ENCODE measurements at places on chromosomes 11 and 22.

- DNase-seq, result no peak
These were observed 112.1 kb upstream of the BDNF start for GRCh38 chr11:27812341-27812740.

DNA sequence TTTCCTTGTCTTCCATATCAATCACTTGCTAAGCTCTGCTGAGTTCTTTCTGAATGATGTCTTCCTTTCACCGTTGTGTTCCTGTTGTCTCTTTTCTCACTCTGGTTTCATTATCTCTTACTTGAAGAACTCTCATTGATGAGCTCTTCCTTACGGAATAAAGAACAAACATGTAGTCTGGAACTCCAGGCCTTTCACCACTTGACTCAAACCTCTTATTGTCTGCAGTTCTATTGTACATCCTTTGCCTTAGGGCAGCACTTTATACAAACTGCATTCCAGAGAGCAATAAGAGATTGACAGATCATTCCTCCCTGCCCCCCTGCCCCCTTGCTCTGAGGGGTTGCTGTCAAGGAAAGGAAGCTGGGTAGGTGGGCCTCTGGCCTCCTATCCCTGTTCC lies 517.4 kb downstream of the TMEM135 start:
- no peak for DNase-seq

DNA sequence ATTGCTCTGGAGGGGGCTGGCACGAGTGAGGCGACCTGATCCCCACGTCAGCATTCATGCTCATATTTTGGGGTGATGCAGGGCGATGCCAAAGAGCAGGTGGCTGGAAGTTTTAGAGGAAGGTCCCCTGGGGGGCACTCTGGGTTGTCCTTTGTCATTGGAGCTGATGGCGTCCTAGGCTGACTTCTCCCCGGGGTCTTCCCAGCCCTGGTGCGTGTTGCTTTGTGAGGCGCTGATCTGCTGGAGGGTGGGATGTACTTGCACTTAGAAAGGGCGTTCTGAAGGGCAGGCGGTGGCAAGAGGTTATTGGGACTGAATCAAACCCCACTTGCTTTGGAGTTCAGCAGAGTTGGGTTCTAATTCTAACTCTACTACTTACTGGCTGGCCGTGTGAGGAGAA lies 313.3 kb downstream of the NTM start:
- no peak for DNase-seq

DNA sequence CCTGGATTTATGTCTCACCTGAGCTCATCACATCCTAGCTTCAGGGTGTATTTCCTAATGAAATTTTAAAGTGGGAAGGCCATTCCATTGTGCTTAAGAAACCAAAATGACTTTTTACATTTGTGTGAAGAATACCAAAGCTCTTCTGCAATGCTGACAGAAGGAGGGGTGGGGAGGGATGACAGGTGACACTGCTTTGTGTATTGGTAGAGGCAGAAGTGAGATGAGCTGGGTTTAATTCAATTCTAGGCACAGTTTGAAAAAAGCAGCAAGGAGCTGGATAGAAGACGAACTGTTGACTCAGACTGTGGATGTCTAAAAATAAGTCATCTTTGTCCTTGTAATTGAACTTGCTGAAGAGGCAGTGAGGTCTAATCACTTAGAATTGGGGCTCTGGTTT lies 710.3 kb upstream of the KIRREL3 start:
- DNase-seq, result no peak

DNA sequence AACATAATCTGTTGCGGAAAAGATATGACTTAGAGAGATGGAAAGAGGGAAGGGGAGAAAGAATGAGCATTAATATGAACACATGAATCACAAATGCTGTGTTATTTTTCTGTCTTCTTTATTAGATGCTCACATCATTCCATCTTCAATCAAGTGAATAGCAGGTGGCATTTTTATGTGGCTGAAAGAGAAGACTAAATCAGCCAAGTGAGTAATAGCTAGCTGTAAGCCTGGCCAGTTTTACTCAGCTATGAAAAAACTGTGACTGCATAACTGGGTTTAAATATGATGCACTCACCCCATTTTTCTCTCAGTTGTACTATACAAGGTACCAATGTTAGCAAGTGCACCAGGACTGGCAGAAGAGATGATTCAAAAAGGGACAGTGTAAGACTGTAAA lies 571.1 kb downstream of the JRKL start:
- DNase-seq, result no peak

DNA sequence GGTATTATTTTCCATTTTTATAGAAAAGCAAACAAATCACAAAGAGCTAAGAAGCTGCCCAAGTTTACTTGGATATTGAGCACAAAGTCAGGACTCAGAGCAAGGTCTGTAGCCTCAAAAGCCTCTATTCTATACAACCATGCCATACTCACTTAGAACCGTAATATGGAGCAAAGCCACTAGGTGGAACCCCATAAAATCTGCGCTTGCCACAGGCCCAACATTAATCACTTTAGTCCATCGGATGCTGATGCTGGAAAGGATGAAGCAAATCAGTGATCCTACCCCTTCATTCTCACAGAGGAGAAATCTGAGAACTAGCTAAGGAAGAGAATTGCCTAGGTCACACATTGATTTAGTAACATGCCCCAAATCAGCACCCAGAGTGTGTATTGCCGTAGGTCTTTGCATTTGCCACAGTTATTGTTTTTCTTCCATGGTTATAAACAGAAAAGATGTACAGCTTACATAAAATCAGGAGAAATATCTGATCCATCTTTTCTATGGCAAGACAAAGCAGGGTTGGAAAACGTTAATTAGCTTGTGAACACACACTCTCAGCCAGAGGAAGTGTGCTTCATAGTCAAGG lies 56.7 kb upstream of the RAB38 start:
- no peak for DNase-seq

GRCh38 chr11:62622476-62623089 lies 797 bp upstream of the B3GAT3 start:
- no peak for DNase-seq

GRCh38 chr11:90629229-90629806 lies 406.5 kb upstream of the CHORDC1 start:
- DNase-seq, result no peak

- DNase-seq, result no peak
These were observed 1.4 kb downstream of the CCDC88B start for GRCh38 chr11:64341429-64341828.

DNA sequence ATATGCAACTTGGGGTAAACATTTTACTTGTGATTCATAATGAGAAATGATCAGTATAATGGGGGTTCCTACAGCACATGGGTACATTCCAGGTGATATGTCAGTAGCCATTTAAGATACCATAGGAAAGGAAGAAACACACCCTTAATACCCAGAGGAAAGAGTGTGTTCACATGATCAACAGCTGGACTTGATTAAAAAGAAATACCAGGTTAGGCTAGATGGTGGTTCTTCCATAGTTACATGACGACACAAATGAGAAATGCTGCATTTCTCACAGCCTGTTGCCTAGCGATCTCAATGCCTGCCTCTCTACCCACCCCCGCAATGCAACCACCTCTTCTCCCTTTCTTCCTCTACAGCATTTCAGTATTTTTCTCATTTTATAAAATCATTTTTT lies 96.8 kb downstream of the TTC28 start:
- no peak for DNase-seq

GRCh38 chr11:121656328-121657090 lies 203.7 kb upstream of the SORL1-AS1 start:
- DNase-seq, result no peak

- no peak for DNase-seq
These were observed 81.9 kb upstream of the CRTAM start for GRCh38 chr11:122756417-122756816.

- no peak for DNase-seq
These were observed 28.5 kb downstream of the RSPH14 start for GRCh38 chr22:23113067-23113846.

DNA sequence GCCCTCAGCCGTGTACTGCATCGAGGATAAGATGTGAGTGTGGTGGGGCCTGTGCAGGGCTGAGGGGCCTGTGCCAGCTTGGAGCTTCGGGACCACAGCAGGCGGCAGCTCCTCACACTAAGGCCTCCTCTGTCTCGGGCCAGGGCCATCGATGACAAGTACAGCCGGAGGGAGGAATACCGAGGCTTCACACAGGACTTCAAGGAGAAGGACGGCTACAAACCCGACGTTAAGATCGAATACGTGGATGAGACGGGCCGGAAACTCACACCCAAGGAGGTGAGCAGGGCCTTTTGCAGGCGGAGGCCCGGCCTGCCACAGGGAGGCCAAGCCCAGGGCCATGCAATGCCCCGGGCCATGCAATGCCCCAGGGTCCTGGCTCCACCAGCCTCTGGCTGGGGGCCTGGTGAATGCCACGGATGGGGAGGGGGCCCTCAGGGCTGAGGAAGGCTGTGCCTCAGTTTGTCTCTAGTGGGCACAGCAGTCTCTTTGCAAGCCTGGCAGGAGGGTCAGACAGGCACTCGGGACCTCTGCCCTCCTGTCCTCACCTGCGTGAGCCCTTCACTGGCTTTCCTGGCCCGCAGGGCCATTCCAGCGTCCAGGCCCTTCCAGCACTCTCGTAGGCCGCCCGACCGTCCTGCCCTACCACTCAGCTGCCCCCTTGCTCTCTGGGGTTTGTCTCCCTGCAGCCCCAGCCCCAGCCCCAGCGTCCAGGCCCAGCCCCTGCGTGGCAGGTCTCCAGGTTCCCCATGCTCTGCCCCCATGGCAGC lies 16.3 kb downstream of the SART1 start:
- DNase-seq, result no peak

DNA sequence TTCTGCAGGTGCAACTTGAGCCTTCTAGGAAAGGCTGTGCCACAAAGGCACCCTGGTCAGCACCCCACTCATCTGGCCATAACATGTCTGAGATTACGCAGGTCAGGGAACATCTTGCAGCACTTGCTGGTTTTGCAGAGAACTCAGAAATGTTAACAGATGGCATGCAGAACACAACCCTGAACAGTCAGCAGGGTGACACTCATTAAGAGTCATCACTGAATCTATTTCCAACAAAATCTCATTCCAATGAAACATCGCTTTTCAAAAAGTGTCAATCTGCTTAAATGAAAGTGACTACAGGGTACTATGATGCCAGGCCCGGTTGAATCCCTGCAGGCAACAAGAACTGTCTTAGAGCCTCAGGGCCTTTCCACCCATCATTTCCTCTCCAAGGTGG lies 369.8 kb upstream of the CCDC90B start:
- no peak for DNase-seq

DNA sequence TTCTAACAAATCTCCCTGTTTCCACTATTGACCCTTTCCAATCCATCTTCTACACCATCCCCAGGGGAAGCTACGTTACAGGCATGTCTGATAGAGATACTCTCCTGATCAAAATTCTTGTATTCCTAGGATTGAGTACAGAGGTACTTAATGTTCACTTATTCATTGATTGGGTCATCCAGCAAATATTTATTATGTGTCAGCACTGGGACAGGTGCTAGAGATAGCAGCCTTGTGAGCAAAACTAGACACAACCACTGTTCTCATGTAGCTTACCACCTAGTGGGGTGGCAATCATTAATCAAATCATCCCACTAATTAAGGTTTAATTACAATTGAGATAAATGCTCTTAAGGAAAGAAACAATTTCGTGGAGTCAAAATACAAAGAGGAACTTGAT lies 9.4 kb upstream of the RTCB start:
- DNase-seq, result no peak

- no peak for DNase-seq
These were observed 544.3 kb upstream of the LRRC4C start for GRCh38 chr11:42003801-42004200.

- DNase-seq, result no peak
These were observed 42.2 kb downstream of the WNT7B start for GRCh38 chr22:45934659-45935341.

- no peak for DNase-seq
These were observed 39.4 kb downstream of the CEP57 start for GRCh38 chr11:95829580-95830259.

- DNase-seq, result no peak
These were observed 64.8 kb downstream of the TENM4 start for GRCh38 chr11:79375818-79376550.

DNA sequence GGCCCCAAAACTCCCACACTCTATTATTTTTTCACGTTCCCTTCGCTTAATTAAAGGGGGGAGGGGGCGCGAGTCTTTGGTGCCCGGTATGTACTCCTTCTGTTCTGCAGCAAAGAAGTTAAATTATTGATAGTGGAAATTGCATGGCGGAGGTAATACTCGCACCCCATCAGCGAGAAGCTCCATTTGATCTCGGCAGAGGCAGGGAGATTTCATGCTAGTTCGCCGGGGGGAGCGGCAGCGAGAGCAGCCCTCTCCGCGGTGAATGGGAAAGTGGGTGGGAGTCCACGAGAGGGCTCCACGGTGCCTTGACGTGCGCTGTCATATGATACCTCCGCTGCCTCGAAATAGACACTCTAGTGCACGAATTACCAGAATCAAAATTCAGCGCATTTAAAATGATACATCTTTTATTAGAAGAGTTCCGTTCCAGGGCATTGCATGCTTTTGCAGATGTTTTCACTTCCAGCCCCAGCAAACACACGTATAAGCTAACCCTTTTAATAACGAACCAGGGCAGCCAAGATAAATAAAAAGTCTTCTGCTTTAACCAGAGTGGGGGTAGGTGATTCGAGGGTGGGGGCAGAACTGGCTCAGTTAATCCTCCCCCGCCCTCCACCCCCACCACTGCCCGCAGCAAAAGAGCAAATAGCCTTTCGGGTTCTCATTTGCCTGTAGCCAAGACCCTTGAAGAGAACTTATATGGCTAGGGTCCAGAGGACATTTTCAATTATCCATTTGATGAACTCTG lies 1.3 kb upstream of the BDNF start:
- DNase-seq, result no peak

GRCh38 chr11:44634401-44635281 lies 69.2 kb downstream of the CD82 start:
- no peak for DNase-seq

GRCh38 chr11:27402450-27402849 lies 39.4 kb upstream of the CCDC34 start:
- no peak for DNase-seq

GRCh38 chr11:126607776-126608541 lies 252.5 kb downstream of the ST3GAL4 start:
- no peak for DNase-seq

- DNase-seq, result no peak
These were observed 16.8 kb downstream of the ANO3 start for GRCh38 chr11:26348776-26349175.

DNA sequence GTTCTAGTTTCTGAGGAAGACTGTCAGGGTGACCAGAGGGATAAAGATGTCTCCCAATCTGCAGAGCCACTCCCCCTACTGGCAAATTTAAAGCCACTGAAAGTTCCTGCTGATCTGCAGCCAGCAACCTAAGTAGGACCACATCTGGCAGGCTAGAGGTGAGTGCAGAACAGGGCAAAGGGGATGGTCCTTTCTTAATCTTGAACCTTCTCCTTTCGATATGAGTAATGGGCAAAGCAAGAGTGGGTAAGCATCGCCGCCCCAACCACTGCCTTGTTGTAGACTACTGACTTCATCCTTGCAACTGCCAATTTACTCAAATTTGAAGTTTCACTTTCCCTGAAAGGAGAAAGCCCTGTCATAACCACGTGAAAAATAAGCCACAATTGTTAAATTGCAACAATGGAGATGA lies 30.7 kb downstream of the SCUBE2 start:
- DNase-seq, result no peak

- no peak for DNase-seq
These were observed 4.0 kb upstream of the HMOX1 start for GRCh38 chr22:35376728-35377472.

- DNase-seq, result no peak
These were observed 292.0 kb downstream of the TBC1D22A start for GRCh38 chr22:47054231-47055072.

- DNase-seq, result no peak
These were observed 12.5 kb downstream of the VPS26B start for GRCh38 chr11:134236834-134237556.

- no peak for DNase-seq
These were observed 2.3 kb downstream of the CABP7 start for GRCh38 chr22:29722151-29722550.

GRCh38 chr11:111409915-111410314 lies 30.8 kb upstream of the POU2AF1 start:
- no peak for DNase-seq
